Fibroblast of skin of left quadriceps (primary cell): ENCODE measurements at places on chromosomes 5 and 9.
A peak's percentile ranks its signal among the peaks of the same experiment; 100 is the strongest.

- peak; percentile 91 for DNase-seq
Observed at GRCh38 chr9:3863111-3863528, 337.3 kb upstream of the RFX3 start.

DNA sequence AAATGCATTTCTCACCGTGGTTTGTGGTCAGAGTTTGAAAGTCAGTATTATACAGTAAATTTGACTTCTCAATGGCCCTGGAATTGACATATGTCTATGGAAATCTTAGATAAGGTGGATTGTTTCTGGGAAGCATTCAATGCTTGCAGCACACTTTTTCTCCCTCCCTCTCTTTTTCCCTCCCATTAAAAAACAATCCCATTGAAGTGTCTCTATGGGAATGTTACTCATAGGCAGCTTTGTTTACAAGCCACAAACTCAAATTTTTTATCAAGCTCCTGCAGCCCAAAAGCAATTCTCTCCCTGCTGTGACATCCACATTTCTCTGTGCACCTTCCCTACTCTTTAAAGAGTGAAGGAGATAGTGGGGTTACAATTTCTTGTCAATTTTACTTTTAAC, 292.1 kb downstream of the ARRDC3 start:
- no peak for DNase-seq

DNA sequence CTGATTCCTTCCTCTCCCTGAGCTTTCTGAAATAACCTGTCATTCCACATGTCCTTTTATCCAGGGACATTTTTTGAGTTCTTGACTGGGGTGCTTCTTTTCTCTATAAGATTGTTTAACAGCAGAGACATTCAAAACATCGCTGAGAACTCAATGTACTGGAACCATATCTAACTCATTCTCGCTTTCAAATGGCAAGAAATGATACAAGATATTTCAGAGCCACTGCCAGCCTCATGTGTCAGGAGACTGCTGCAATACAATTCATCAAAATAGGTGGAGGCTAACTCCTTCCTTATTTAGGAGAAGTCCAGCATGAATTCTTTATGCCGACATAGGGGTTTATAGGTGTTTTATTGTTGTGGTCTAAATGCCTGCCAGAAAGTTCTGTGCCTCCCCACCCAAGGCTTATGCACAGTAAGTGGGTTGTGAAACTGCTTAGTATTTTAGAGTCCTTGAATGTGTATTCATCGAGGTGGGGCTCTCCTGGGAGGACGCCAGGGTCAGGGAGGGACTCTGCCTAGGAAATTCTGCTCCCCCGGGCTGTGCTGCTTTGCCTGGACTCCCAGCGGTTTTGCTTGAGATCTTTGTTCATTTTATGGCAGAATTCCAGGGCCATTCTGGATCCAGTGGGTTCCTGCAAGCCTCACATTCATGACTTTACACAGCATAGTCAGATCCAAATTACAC, 53.9 kb downstream of the ZNF474 start:
- DNase-seq, result peak; percentile 63

- no peak for DNase-seq
Observed at GRCh38 chr5:176818391-176819098, 8.2 kb downstream of the UNC5A start.

GRCh38 chr9:105873801-105874200, 179.5 kb downstream of the TMEM38B start:
- DNase-seq, result no peak

- DNase-seq, result no peak
Observed at GRCh38 chr9:137604345-137605086, 970 bp upstream of the ARRDC1 start.

- DNase-seq, result no peak
Observed at GRCh38 chr9:80285326-80285725, 713.6 kb downstream of the TLE4 start.

DNA sequence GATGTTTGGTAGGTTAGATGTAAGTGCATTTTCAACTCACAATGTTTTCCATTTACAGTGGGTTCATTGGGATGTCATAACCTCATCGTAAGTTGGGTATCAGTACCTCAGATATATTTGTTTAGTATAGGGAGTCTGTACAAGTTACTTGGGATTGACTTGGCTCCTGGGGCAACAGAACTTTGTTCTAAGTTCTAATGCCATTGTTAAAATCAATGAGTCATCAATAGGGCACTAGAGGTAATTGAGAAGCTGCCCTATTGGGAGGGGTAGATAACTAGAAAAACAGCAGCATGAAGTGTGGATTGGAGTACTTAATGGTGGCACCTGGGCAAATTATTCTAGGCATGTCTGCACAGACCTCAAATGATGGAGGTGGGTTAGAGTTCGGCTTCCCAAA, 272.8 kb downstream of the DOCK8 start:
- no peak for DNase-seq

GRCh38 chr9:26955921-26956859, at the start of gene IFT74:
Gene IFT74, plus strand, starts transcription at chr9:26956412. Its CDS starts 5,556 bp downstream, at chr9:26961968.
- DNase-seq, result peak; percentile 97

DNA sequence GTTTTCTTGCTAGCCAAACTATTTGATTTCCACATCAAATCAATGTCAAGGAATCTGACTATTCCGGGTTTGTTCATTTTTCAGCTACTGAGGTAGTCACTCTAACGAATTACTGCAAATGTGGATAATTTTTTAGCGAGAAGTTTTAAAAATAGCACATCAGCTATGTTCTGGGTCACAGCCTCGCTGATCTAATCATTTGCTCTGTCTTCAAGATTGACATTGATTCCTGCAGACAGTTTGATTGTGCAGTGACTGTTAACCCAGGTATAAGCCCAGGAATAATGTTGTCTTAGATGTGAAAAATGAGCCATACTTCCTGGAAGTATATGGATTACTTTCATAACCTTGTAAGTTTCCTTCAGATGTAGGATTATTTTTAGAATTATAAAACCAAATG, 175.1 kb downstream of the BAAT start:
- no peak for DNase-seq

DNA sequence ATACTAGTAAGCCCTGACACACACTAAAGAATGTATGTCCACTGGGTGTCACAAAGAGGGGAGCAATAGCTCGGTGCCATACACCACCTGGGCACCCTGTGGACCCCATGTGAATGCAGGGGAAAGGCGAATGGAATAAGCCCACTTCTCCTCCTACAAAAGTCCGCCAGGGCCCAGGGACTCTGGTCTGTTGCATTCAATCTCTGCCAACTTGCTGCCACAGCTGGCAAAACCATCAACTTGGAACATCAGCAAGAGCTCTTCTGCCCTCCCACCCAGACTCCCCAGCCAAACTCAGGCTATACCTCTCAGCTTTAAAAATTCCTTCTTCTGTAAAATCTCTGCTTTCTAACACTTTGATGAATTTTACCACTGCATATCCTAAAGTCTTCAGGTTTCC, 54.5 kb downstream of the PFDN1 start:
- DNase-seq, result no peak

- no peak for DNase-seq
Observed at GRCh38 chr9:125586172-125586511, 120.9 kb downstream of the MAPKAP1 start.

GRCh38 chr9:133661846-133662540, 25.8 kb downstream of the DBH start:
- DNase-seq, result no peak
